ENCODE measurements at places on chromosomes 11 and 22.
A peak's percentile ranks its signal among the peaks of the same experiment; 100 is the strongest.

GRCh38 chr11:31809857-31810778 is 1.0 kb downstream of the PAX6 start:
- no peak for DNase-seq

GRCh38 chr11:66815646-66816045 is 27.6 kb upstream of the RCE1 start:
- DNase-seq = no peak

DNA sequence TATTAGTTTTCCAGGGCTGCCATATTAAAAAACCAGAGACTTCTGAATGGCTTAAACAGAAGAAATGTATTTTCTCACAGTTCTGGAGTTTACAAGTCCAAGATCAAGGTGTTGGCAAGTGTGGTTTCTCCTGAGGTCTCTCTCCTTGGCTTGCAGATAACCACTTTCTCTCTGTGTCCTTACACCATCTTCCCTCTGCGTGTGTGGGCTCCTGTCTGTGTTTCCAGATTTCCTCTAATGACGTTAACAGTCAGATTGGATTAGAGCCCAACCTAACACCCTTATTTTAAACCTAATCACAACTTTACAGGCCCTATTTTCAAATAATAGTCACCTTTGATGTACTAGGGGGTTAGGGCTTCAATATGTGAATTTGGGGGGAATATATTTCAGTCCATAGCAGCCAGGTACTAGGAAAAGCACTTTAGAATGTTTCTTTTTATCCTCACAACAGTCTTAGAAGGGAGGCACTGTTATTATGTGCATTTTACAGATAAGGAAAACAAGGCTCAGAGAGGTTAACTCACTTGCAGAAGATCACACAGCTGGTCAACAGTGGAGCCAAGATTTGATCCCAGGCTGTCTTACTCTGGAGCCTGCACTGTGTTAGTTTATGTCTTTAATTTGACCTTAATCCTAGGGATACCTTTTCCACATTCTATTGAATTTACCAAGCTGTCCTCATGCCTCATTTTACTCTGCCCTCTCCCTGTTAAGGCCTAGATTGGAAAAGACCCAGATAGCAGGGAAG is 116.4 kb upstream of the CRYBB3 start:
- no peak for DNase-seq

DNA sequence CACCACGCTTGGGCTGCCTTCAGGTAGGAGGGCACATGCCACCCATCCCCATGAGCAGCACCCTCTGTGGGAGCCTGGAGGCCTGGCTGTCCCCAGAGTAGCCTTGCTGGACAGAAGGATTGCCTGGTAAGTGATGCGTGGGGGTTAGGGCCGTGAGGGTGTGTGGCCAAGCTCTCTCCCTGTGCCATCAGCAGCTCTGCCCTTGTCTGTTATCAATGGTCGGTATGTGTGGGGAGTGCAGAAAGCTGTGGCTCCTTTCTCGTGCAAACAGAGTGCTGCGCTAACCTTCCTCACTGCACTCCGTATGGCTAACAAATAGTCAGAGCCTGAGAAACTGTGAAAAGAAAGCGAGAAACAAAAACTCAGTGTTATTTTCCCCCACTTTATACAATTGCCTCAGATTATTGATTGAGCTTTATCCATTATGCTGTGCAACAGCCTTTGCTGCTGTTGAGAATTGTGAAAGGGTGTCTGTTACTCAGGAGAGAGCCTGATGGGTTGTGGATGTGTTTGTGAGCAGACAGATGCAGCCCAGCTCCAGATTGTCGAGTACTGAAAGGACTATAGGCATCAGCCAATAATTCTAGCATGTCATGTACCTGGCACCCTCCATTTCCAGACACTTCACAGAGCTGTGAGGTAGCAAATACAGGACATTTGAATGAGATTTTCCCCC is 432.2 kb downstream of the NTM start:
- DNase-seq = no peak

GRCh38 chr11:14645015-14645912 is 1.7 kb downstream of the PDE3B start:
- DNase-seq = peak; percentile 2

DNA sequence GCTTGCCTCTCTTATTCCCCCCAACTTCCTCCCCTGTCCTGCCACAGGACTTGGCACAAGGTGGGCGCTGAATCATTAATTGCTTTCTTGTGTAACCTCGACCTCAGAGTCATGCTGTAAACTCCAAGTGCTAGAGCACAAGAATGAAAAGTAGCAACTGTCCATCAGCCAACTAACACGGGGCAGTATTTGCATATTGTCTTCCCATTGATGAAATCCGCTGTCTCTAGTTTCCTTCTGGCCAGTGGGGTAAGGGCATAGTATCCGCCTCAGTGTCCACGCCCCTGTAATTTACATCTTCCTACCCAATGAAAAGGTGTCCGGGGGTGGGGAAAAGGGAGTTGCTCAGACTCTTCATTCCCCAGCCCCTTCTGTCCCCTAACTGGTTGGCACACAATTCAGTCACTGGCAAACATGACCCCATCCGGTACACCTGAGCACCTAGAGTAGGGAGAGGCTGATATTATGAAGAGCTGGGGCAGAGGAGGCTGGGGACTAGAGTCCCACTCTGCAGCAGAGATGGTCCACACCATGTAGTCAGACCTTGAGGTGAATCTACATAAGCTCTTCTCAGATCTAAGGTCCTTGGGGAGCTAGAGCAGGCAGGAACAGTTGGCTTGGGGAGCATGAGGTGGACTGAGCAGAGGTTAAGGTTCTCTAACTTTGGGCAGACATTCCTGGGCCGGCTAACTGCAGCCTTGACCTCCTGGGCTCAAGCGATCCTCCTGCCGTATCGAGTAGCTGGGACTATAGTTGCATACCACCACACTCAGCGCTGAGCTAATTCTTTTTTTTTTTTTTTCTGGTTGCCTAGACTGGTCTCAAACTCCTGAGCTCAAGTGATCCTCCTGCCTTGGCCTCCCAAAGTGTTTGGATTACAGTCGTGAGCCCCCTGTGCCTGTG is 6.8 kb upstream of the GGA1 start:
- no peak for DNase-seq

- no peak for DNase-seq
Observed at GRCh38 chr11:68039526-68040086, 781 bp downstream of the TCIRG1 start.

DNA sequence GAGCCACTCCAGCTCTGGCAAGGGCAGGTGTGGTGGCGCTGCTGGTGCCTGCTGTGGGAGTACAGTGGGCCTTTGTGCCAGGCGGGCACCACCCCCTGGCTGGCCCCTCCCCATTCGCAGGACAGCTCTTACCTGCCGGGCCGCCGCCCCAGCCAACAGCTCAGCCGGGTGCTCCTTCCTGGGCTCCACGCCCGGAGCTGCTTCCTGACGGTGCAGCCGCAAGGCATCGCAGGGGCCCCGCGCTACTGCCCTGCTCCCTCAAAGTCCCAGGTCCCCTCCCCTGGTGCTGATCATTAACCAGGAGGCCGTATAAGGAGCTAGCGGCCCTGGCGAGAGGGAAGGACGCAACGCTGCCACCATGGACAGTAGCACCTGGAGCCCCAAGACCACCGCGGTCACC is at the start of gene SLC5A1:
Gene SLC5A1, plus strand, starts transcription at position 338 of the 400 bp plus-strand sequence. Its CDS starts 21 bp downstream, at position 359.
- no peak for DNase-seq

DNA sequence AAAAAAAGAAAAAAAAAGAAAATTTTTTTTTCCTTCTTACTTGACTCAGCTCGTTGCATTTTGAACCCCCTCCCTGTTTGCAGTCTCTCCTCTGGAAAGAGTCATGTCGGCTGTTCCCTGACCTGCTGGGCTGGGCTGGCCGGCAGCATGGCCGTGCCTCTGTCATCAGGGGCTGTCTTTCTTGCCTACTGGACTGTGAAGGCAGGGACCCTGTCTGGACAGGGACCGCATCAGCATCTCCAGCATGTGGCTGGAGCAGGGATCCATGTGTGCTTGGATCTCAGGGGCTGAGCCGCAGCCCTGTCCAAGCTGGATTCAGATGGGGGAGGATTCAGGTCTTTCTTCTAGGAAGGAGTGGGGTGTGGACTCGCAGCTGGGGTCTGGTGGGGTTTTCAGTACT is 15.5 kb downstream of the FBLN1 start:
- DNase-seq = no peak

DNA sequence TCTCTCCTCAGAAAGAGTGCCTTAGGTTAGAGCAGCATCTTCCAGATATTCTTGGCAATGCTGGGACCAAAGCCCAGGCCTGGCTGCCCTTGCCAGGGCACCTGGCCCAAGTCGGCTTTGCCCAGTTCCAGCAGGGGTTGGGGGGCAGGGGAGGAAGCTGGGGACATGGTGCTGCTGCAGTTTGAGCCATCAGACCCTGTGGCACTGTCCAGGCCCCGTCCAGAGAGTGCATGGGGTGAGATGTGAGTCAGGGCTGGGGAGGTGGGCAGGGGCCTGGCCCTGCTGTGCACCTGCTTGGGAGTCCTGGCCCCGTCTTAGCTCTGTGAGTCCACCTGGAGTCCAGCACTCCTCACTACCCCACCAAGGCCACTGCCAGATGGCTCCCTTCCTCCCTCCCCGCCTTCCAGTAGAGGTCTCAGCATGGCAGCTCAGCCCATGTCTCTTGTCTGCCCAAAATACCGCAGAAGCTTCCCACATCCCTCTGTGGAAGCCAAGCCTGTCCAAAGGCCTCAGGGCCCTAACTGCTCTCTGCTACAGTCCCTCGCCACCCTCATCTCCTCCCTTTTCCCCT is 16.6 kb downstream of the DERL3 start:
- no peak for DNase-seq

DNA sequence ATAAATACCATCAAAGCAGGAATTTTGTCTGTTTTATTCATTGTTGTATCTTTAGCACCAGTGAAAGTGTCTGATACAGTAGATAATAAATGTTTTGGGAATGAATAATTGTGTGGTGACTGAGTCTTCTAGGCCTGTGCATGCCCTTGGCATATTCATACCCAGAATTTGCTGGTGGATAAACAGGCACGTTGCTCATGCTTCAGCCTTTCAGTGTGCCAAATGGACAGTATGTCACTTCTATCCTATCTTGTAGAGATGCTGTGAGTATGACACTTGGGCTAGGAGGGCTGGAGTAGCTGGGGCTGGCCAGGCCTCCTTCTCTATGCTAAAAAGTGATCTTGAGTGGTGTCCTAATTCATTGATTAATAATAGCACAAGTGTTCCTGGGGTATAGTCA is 287.3 kb upstream of the DDI1 start:
- DNase-seq = no peak

DNA sequence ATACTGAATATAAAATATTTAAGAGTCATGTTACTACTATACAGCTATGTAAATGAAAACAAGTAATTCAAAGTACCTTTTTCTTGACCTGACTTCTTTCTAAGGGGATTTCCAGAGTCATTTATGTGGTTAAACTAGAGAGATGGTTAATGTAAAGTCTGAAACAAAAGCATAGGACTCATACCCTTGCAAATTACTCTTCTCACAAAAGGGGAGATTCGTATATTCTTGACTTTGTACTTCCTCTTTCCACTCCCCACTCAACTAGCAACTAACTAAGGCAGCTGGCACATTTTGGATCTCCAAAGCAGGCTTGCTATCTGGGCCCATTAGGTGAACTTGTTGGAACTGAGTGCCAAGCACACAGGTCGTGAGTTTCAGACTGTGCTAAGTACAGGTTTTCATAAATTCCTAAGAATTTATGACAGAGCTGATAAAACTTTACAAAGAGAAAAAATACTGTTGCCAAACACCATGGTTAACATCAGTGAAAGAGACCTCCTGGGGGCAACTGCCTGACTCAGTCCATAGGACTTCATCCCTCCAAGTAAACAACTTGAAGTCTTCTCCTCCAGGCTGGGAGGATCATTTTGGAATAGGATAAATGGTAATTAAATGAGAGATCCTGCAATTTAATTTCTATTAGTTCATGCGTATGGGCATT is 77.0 kb upstream of the DDI1 start:
- no peak for DNase-seq

GRCh38 chr11:78371221-78371891 is 46.3 kb downstream of the GAB2 start:
- DNase-seq = no peak

DNA sequence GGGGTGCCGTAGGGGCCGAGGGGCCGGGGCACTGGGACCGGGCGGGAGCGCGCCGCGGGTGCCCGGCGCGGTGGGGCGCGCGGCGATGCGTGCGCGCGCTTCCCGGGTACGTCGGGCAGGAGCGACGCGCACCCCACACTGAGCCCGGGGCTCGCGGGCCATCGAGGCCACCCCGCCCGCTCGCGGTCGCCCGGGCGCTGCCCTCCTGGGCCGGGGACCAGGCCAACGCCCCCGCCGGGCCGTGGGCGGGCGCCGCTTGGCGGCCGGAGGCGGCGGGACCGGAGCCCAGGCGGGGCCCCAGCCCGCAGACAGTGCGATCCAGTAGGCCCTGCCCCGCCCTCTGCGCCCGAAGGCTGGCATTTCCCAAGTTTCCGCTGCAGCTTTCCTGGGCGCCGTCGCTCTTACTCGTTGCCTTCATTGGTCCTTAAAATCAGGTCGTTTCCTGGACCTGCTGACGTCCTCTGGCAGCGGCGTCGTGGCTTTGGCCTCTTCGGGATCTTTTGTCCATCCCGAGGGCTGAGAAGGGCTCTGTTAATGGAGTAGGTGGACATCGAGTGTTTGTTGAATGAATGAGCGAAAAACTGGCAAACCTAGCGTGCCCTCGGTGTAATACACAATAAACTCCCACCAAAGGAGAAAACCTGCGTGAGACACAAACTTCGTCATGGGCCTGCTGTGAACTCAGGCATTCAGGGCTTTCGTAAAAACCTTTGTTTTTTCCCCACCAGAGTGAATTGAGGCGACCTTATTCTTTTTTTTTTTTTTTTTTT is 638 bp downstream of the PARVA start:
- DNase-seq = no peak

Data from T-helper 1 cell (primary cell).